ENCODE measurements at places on chromosomes 16 and 17.

DNA sequence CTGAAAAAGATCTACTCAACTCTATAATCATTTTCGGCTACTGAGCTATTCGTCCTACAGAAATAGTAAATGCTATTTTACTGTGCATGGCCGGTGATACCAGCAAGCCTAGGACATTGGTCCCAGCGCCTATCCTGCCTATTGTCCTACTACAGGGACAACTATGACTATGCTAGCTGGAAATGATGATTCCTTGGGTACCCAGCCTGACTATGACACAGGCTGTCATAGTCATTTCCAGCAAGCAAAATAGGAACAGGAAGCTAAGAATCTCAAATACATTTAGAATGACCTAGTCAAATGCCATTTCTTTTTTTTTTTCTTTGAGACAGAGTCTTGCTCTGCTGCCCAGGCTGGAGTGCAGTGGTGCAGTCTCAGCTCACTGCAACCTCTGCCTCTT, 33.7 kb upstream of the HSBP1 start:
- DNase-seq: no peak

DNA sequence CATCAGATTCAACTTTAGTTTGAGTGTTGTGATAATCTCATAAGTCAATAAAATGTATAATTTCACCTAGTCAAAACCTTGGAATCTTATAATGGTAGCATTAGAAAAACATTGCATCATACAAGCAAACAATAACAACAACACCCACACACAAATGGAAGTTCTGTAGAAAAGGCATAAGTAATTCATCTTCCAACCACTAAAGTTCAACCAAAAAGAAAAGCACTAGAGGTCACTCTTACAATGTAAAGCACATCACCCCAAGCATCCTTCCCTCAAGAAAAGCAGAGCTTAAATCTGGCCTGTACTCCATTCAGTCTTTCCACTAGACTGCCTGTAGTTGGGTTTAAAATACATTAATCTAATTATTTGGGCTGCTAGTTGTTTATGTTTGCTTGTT, 1.8 kb downstream of the CNTNAP4 start:
- no peak for DNase-seq

DNA sequence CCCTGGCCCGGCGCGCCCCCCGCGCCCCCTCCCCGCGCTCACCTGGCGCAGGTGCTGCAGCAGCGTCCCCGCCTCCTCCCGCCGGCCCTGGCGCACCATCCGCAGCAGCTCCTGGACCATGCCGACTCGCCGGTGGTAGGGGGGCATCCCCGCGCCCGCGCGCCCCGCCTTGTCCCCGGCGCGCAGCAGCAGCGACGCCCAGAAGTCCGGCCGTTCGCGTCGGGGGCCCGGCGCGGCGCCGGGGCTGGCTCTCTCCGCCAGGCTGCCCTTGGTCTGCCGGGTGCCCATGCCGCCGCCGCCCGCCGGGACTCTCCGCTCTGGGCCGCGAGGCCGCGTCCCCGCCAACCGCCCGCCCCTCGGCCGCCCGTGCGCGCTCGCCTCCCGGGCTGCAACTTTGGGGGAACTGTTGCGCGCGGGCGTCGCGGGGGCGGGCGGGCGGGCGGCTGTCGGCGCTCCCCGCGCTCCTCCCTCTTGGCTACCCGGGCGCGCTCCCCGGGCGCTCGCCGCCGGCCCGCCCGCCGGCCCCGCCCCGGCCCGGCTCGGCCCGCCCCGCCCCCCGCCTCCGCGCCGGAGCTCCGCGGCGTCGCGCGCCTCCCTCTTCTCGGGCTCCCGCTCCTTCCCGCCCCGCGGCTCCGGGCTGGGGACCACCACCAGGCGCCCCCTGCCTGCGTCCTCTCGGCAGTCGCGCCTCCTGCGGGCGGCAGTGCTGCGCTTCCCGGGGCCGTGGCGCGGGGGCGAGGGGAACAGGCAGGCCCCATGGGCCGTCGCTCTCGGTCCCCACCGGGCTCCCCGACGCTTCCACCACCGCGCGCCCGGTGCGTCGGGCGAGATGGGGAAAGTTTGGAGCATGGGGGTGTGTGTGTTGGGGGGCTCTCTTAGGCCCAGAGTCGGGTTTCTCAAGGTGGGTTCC, at the start of gene LRRC75A:
Gene LRRC75A (minus strand): TSS at position 491 of the 910 bp plus-strand sequence. CDS start 203 bp downstream, at position 288.
- peak; percentile 57 for DNase-seq

DNA sequence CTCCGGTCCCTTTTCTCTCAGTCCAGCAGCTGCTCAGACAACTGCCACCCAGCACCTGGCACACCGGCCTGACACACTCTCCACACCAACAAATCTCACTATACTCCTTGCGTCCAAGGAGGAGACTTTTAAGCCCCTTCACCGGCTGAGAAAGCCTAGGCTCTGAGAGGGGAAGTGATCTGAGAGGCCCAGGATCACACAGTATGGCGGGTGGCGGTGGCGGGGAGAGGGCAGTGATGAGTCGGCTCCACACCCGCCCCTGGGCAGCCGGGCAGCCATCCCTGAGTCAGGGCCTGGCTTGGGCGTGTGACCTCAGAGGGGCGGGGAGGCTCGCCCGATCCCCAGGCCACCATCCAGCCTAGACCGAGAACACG, 569 bp downstream of the FLII start:
- peak; percentile 79 for DNase-seq

- no peak for DNase-seq
These were observed 10.3 kb upstream of the GAS7 start for GRCh38 chr17:10208604-10209193.

DNA sequence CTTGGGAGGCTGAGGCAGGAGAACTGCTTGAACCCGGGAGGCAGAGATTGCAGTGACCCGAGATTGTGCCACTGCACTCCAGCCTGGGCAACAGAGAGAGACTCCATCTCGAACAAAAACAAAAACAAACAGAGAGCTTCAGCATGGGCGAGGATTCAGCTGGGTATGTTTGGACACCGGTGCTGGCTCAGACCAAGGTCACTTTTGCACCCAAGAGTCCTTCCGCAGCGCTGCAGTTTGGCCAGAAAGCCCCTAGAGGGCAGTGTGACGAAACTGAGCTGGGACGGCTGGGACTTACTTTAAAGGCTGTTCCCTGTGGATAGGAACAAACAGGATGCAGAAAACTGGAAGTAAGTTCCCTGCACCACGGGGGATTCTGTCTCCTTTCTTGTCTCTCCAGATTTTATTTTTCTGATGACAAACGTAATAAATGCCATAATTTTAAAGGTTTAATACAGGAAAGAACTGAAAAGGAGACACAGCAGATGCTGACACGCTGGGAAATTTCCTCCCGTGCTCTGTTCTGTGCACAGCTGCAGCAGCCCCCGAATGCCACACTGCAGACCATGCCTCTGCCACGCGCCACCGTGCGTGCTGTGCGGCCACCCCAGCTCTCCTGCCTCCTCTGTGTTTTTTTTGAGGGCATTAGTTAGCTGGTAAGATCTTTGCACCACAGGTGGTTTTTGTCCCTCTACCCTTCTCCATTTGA, 25.2 kb upstream of the USP36 start:
- peak; percentile 87 for DNase-seq

GRCh38 chr17:78684026-78684425, 98.0 kb downstream of the CYTH1 start:
- no peak for DNase-seq

DNA sequence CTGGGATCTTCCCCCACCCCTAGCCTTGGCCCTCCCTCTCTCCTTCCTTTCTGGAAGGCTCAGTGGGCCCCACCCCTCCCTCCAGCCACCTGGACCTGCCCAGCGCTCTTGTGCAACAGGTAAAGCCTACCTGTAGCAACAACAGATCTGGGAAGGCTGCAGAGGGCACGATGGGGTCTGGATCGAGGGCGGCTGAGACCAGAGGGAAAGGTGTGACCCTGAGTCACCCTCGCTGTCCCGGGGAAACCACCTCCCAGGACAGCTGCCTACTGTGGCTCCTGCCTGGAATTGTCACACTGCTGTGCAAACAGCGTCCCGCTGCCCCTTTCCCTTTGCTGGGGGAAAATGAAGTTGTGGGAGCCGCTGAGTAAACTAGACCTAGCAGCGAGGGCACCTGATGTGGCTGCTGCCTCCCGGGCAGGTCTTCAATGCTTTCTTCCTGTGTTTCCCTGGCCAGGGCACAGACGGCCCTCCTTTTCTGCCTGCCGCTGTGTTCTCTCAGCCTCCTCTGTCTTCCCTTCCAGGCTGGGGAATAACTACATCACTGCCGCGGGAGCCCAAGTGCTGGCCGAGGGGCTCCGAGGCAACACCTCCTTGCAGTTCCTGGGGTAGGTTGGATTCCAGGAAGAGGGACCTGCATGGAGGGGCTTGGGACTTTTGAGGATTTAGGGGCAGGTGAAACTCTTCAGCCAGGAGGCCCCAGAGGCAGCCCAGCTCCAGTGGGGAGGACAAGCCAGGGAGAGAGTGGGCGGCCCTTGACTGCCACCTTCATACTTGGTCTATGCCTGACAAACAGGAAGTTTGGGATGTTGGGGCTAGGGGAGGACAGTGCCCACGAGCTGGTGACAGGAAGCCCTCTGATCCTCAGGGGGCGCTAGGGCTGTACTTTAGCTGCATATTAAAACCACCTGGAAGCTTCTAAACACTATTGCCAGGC, 22.2 kb upstream of the CYLD start:
- peak; percentile 66 for DNase-seq

DNA sequence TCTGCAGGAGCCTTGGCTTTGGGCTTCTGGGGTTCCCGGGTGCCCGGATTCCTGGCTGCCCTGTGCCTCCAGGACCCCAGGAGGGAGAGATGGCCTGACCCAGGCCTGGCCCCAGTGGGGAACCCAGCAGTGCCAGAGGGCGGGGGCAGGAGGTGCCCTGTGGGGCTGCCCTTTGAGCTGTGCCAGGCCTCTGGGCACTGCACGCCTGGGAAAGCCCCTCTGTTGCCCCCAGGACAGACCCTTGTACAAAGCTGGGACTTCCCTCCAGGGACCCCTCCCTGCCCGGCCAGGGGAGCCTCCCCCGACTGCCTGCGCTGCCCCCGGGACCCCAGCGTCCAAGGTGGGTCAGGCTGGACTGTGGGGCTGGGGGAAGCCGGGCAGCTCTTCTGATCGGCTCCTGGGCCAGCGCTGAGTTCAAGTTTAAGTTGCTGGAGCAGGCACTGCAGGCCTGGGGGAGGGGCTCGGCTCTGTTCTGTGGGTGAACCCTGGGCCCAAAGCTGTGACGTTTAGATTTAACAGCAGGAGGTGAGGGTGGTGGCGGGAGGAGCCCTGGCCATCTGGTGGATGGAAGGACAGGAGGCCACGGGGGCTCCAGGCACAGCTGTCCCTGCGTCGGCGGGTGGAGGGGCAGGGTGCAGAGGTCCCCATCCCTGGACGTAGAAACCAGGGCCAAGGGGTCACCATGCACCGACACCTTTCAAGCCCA, 27.6 kb upstream of the C1QTNF8 start:
- no peak for DNase-seq

GRCh38 chr17:79844869-79845600, 5.8 kb upstream of the CBX4 start:
- DNase-seq: peak; percentile 68

DNA sequence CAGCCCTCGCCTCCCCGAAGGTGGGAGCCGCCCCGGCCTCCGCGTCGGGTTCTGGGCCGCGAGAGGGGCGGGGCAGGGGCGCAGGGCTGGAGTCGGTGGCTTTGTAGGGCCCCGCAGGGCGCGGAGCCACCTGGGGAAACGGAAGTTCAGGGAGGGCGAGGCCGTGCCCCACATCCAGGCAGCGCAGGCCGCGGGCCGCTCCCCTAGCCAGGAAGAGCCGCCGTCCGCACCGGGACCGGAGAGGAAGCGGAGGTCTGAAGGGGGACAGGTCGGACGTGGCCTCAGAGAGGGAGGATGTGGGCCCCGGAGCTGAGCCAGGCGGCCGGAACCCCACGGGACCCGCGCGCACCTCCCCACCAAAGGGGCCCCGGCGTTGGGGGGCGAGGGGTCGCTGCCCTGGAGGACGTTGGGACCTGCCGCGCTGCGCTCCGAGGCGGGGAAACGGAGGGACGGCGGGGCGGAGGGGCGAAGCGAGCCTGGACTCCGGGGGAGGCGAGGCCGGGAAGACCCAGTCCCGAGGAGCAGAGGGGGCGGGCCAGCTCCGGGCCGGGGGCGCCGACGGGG, 482 bp upstream of the SLC16A3 start:
- DNase-seq: peak; percentile 80

DNA sequence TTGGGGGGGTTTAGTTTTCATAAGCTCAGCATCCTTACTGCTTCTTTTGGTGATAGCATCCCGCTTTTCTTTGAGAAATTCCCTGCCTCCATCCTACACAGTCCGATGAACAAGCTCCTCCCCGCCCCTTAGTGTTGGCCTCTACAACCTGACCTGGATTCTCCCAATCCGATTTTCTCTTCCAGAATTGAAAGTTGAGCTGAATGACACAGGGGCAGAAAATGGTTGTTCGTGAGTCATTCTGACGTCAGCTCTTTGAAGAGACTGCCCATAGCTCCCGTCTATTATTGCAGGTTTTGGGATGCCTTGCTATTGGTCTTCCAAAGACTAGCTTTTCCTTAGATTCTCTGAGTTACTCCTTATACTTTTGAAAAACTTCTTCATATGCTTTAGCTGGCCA, 279.7 kb downstream of the SLC39A11 start:
- no peak for DNase-seq

DNA sequence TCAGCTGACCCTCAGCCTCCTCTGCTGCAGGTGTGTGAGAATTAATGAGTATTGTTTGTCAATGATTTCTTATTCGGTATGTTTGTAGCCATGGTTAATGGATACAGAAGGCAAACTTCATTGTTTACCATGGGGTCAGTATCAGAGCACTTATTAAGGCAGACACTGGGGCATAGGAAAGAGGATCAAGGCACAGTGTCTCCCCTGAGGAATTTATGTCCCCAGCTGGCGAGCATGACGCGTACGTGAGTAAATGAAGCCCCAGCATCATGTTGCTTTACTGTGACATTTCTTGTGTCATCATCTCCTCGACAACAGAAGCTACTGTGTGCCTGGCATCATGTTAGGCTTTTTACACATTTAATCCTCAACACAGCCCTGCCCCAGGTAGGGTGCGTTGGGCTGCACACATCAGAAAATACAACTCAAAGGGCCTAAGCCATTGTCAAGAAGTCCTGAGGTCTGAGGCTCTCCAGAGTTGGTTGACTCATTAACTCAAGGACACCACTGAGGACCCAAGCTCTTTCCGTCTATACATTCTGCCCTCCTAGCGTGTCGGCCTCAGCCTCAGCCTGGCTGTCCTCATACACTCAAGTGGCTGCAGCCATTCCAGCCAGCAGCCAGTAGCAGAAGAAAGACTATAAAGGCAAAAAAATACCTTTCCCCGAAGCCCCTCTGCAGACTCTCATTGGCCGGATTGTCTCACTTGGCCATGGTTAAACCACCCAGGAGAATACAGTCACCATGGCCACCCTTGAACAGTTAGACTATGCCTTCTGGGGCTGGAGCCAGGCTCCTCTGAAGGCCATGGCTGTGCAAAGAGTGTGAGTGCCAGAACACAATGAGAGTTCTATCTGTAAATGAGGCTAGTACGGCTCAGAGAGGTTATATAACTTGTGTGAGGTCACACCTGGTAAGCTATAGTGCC, 13.9 kb upstream of the ZCCHC14 start:
- no peak for DNase-seq

GRCh38 chr17:19812407-19812806, 55.3 kb downstream of the ULK2 start:
- DNase-seq: no peak

GRCh38 chr16:6643080-6643686, 689.5 kb upstream of the RBFOX1 start:
- DNase-seq: peak; percentile 49

GRCh38 chr16:54447576-54448440, 161.2 kb upstream of the IRX3 start:
- DNase-seq: no peak

- peak; percentile 92 for DNase-seq
These were observed 1.8 kb downstream of the NOXO1 start for GRCh38 chr16:1979271-1980029.

- DNase-seq: no peak
These were observed 7.3 kb upstream of the CPHXL start for GRCh38 chr16:75733305-75734211.

Data from transverse colon (tissue), 4 donors.